ENCODE measurements at places on chromosomes 13 and 19. TPM values are rescaled to one million over a fixed set of nuclear protein-coding genes. Genes with fewer than 3 reads are reported as not detected.

DNA sequence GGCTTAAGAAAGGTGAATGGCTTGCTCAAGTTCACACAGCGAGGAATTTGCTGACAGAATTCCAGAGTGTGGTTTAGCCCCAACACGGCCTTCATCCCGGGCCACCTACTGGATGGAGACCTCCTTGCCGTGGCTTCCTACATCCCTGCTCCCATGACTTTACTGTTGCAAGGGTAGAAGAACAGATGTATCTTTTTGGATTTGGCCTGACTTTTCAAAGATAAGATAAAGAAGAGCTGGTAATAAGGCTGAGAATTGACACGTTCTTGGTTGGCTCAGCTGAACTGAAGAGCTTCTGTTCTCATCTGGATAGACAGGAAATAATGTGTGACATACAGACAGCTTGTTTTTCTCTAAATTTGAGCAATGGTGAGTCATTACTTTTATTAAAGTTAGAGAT, 113.1 kb downstream of the KLF5 start:
- no peak for DNase-seq

GRCh38 chr19:10706990-10707389, 5.8 kb downstream of the QTRT1 start:
- DNase-seq = no peak

DNA sequence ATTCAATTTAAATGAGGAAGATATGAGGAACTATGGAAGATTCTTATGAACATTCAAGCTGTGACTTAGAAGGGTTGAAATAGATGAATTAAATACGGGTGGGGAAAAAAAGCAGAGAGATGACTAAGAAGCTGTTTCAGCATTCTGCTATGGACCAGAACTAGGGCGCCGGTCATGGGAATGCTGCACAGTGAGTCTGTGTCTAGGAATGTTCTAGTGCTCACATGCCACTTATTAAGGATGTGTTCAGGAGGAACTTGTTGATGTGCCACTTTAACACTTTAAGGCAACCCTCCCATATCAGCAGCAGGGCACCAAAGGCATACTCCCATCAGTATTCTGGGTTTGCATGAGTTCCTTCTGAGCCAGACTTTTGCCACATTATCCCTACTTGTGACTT, 152.1 kb downstream of the POSTN start:
- no peak for DNase-seq

DNA sequence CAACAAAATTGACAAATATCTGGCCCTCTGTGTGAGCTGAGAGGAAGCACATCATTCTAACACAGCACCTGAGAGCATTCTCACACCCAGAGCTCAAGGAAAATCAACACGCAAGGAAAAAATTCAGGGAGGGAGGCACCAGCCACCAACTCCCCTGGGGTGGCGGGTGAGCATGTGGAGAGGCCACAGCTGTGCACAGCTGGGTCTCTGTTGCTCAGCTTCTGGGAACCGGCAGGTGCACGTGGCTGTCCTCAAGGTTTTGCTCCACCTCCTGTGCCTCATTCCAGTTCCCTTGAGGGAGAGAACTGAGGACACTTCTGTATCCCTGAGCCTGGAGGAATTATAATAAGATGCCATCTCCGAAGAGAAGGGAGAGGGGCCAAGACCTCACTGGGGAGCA, 134.0 kb downstream of the USP12 start:
- DNase-seq = no peak

- no peak for DNase-seq
These were observed 9.7 kb downstream of the RASA3 start for GRCh38 chr13:114122591-114123211.

DNA sequence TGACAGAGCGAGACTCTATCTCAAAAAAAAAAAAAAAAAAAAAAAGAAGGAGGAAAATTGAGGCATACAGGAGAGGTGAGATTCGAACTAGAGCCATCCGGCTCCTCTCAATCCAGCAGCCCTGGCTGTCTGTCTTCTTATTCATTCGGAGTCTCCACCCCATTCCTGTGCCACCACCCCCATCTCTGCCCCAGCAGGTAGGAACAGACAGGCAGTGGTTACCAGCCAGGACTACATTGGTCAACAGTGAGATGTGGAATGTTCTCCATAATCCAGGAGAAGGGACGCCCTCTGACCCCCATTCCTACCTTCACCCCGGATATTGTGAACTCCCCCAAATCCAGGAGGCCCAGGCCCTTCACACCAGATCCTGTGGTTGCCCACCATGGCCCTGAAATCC, 6.6 kb upstream of the S1PR2 start:
- DNase-seq = no peak

- peak; percentile 50 for DNase-seq
These were observed 42.2 kb upstream of the HNRNPA1L2 start for GRCh38 chr13:52599848-52600603.

- DNase-seq = peak; percentile 97
These were observed 10.0 kb upstream of the IGSF23 start for GRCh38 chr19:44603201-44603945.

- no peak for DNase-seq
These were observed 50.5 kb downstream of the KATNAL1 start for GRCh38 chr13:30256713-30257467.

DNA sequence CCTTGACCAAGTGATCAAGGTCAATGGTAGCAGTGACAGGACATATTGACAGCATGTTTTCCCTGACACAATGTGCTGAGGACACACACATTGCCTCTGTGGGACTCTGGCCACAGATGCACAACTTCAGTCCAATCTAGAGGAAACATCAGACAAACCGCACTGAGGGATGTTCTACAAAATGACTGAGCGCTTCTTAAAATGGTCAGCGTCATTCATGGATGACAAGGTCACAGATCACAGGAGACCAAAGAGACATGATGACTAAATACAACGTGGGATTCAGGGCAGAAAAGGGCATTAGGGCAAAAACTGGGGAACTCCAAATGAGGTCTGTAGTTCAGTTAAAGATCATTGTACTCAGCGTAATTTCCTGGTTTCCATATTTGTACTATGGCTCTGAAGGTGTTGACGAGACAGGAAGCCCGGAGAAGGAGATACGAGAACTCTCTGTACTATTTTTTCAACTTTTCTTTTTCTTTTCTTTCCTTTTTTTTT, 20.6 kb downstream of the PBX4 start:
- no peak for DNase-seq

GRCh38 chr19:1446713-1447481, 3.0 kb upstream of the APC2 start:
- peak; percentile 28 for DNase-seq

DNA sequence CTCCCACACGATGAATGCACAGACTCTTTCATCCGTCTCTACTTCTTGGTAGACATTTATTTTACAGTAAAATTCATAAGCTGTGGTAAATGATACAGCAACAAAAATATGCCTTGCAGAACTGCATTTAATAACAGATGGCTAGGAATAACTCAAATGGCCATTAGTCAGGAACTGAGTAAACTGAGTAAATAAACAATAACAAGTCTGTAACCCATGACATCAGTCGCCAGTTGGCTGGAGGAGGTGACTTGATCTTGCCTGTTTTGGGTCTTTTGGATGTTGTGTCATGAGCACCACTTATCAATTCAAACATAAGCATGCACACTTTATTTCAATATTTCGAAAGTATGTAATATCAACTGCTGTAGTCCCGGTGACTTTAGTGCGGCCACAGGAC, 632.6 kb upstream of the ARGLU1 start:
- DNase-seq = no peak

DNA sequence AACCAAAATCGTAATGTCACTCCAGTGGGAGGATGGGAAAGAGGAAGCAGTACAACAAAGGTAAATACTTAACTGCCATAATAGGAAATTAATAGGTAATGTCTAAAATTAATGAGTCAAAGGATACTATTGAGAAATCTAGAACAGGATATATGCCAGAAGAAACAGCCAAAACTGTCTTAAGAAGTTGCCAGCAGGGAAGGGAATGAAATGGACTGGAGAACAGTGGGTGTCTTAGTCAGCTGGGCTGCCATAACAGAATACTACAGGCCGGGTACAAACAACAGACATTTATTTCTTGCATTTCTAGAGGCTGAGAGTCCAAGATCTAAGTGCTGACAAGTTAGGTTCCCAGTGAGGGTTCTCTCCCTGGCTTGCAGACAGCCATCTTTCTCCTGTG, 40.3 kb upstream of the IPO5 start:
- no peak for DNase-seq

GRCh38 chr13:53074114-53074513, 45.5 kb downstream of the OLFM4 start:
- no peak for DNase-seq

- no peak for DNase-seq
These were observed 7.4 kb upstream of the TBXA2R start for GRCh38 chr19:3613818-3614661.

DNA sequence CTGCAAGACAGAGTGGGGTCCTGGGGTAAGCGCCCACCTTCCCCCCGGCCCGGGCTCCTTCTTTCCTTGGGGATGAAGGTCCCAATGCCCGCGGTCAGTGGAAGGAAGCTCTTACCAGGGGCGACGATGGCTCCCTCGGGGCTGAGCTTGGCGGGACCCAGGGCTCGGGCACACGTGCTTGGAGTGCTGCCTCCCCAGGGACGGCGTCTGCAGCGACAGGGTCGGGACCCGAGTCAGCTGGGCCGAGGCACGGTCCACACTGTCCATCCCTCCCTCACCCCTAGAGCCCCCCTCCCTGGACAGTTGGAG, 3.5 kb downstream of the JSRP1 start:
- no peak for DNase-seq

DNA sequence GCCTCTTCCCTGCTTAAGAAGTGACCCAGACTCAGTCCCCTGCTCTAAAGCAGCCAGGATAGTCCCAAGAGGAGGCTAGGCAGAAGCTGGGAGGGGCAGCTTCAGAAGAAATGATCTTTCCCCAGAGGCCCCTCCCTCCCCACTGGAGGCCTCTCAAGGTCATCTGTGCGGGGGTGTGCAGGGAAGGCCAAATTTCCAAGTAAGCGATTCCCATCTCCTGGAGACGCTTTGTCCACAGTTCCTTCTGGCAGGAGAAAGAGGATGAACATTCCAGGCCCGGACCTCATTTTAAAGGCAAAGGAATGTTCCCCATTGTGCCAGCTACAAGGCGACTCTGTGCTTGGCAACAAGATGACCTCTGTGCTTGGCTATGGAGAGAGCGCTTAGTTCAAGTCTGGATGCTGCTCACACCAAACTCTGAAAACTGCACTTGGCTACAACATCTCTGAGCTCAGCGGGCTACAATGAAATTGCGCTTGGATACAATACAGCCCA, 23.5 kb downstream of the COL5A3 start:
- DNase-seq = no peak

DNA sequence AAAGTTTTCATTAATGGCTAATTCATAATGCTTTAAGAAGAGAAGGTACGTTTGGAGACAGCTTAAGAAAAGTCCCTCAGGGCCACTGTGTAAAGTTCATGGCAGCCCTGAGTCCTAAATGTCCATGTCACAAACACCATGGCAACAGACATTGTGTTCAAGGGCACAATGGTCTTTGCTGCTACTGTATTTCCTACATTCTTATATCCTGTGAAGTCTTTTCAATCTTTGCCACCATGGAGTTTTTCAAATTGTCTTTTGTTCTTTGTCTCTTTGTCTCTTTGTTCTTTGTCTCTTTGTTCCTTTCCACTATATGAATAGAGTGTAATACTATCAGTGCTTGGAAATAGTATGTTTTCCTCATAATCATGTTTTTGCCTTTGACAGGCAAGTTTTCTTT, 178.8 kb downstream of the VWA8 start:
- DNase-seq = peak; percentile 24

- peak; percentile 51 for DNase-seq
These were observed 15.9 kb upstream of the S1PR4 start for GRCh38 chr19:3162418-3163229.

DNA sequence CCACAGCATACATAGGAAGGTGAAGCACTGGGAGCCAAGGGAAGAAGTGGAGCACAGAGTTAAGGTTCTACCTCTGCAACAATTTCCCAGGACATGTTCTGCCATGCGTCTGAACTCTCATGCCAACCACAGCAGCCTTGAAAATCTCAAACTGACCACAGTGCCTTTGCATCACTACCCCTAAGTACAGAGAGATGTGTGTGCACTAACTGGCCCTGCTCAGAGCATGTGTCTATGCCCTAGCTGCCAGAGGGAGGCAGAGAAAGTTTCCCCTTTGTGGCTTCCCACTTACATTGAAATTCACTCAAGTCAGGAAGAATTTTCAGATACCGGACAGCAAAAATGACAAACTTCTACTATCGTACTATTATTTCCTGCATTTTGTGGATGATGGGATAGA, 26.8 kb upstream of the WDFY2 start:
- no peak for DNase-seq

DNA sequence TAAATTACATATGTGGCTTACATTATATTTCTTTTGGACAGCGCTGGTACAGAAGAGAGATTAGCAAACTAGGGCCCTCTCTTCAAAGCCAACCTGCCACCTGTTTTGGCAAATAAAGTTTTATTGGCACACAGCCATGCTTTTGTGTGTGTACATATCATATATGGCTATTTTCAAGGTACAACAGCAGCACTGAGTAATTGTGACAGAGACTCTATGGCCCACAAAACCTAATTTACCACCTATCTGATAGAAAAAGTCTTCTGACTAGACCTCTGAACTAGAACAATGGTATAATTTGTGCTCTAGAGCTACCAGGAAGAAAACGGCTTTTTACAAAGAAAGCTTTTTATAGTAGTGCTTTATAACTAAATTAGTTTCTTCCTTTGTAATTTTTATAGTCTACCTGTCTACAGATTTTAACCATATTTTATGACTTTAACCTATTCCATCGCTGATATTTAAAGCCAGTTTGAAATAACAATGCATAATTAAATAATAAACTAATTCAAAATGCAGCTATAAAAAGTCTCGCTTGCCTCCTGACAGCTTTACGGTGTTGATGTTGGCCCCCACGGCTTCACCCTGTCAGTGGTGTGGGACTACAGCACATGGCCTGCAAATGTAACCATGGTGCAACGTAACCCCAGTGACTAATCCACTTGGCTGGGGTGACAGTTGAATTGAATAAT, 17.7 kb upstream of the DPY19L3 start:
- no peak for DNase-seq

KL gene
- 1.0 TPM for total RNA-seq

ZNF579 gene
- total RNA-seq = 6.7 TPM

ZNF528 gene
- 13.8 TPM for total RNA-seq

KLK2 gene
- 0.14 TPM for total RNA-seq

RRAS gene
- 24.3 TPM for total RNA-seq

KASH5 gene
- total RNA-seq = not detected

C19orf12 gene
- 29.8 TPM for total RNA-seq

RAB3A gene
- total RNA-seq = 0.17 TPM

LYPD3 gene
- 0.17 TPM for total RNA-seq

OR7D4 gene
- total RNA-seq = not detected

ZNF835 gene
- 0.65 TPM for total RNA-seq

All from dermis blood vessel endothelial cell (primary cell).